ENCODE measurements at places on chromosomes 1 and 21.

- DNase-seq, result no peak
These were observed 108.4 kb downstream of the ROR1 start for GRCh38 chr1:63882048-63882704.

GRCh38 chr1:178461104-178461503, 35.7 kb downstream of the CLEC20A start:
- DNase-seq, result no peak

DNA sequence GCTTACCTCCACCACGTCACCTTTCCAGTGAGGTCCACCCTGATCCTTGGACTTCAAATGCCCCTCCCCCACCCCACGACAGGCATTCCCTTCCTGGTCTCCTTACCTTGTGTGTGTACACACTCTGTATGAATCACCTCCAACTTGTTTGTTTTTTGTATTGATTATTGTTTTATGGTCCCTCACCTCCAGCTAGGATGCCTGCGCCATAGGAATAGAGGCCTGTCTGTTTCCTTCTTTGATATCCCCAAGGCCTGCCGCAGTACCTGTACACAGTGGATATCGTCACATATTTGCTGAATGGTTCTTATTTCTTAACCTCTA, 219.6 kb upstream of the POU3F1 start:
- DNase-seq, result no peak

GRCh38 chr1:86487811-86488141, 19.0 kb downstream of the CLCA1 start:
- DNase-seq, result no peak

GRCh38 chr1:33742663-33743062, 121.2 kb upstream of the HMGB4 start:
- no peak for DNase-seq

DNA sequence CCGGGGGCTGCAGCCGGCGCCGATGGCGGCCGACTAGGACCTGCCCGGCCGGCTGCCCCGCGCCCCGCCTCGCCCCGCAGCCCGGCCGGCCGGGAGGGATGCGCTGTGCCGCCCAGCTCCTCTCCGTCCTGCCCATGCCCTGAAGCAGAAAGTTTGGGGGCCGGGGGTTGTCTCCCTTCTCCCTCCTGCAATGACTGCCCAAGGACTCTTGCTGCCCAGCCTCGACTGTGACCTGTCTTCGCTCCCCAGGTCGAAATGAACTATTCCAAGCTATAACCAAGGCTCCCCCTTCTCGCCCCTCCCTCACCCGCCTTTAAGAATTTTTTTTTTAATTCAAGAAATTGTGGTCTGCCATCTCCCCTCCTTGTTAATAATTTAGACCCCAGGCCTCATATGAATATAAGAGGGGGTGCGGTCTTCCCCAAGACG, 361 bp downstream of the TMCC2 start:
- no peak for DNase-seq

- no peak for DNase-seq
These were observed 45.4 kb downstream of the SKI start for GRCh38 chr1:2273401-2274090.

- DNase-seq, result no peak
These were observed 53.2 kb upstream of the LYST start for GRCh38 chr1:235919833-235920441.

- DNase-seq, result no peak
These were observed 74.0 kb downstream of the MAB21L3 start for GRCh38 chr1:116185161-116185701.

- DNase-seq, result no peak
These were observed 222.9 kb upstream of the CSF3R start for GRCh38 chr1:36705629-36706028.

GRCh38 chr1:41286992-41287391, 44.9 kb upstream of the SCMH1 start:
- no peak for DNase-seq

- no peak for DNase-seq
These were observed 563.0 kb upstream of the NEGR1 start for GRCh38 chr1:72845381-72845780.

DNA sequence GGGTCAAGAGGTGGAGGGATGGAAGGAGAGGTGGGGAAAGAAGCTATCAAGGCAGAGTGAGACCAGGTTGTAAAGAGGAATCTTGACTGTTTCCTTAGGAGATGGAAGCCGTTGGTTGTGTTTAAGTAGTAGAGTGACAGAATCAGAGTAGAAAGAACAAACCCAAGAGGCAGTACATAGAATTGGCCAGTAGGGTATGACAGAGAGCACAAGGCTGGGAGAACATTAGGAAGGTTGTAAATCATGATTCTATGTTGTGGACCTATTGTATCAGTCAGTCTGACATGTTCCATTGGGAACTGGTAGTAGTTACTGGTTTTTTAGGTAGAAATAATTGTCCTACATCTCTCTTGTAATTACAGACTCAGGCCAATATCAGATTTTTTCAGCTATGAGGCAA, 486.9 kb upstream of the USP24 start:
- no peak for DNase-seq

- no peak for DNase-seq
These were observed 35.8 kb downstream of the ACOT11 start for GRCh38 chr1:54583871-54584270.

GRCh38 chr21:46545363-46545762, 59.5 kb downstream of the S100B start:
- no peak for DNase-seq

DNA sequence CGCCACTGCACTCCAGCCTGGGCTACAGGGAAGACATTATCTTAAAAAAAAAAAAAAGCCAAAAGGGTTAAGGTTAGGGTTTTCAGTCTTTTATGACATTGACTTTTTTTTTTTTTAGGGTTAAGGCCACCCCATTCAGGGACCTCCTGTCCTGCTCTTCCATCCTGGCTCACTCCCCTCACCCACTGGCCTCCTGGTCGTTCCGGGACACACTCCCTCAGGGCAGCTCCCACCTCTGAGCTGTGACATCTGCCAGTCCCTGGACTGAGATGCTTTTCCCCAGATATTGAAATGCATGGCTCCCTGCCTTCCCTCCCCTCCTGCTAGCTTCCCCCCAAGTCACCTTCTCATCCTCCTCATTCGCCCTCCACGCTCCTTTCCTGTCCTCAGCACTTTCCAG, 9.6 kb downstream of the PLEKHG5 start:
- DNase-seq, result no peak

- DNase-seq, result no peak
These were observed 486.3 kb downstream of the NEGR1 start for GRCh38 chr1:71796006-71796405.

DNA sequence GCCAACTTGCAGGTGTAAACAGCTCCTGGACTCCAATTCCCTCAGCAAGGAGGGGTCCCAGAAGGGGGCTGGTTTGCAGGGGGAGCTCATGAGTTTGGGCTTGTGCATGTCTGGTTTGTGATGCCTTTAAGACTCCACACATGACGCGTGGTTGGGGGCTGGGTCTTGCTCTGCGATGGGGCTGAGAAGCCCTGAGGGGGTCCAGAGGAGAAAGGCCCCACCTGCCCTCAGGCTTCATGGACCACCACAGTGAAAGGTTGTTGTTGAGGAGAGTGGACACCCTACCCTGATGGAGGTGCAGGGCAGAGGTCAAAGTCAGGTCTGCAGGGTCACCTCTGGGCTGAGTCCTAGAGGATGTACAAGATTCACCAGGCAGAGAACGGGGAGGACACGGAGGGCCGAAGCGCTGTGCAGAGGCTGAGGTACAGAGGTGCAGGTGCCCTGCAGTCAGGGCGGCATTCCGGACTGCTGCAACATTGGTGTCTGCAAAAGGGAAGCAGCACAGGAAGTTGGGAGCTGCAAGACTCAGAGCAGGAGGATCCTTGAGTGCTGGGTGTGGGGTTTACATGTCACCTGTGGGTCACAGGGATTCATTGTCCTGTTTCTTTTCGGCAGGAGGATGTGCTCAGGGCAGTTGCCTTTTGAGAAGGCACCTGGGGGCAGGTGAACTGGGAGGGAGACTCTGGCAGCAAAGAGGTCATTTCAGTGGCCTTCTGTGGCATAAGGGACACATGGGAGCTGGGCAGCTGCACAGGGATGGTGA, 399.4 kb downstream of the PTPRU start:
- no peak for DNase-seq

GRCh38 chr1:229237320-229237719, 33.6 kb upstream of the RAB4A start:
- DNase-seq, result no peak

All from CD4-positive, alpha-beta T cell treated with Interleukin-6 at 100 ng/mL for 8 hours (primary cell).